Fibroblast of the aortic adventitia (primary cell): ENCODE measurements at places on chromosomes 1 and 21.

DNA sequence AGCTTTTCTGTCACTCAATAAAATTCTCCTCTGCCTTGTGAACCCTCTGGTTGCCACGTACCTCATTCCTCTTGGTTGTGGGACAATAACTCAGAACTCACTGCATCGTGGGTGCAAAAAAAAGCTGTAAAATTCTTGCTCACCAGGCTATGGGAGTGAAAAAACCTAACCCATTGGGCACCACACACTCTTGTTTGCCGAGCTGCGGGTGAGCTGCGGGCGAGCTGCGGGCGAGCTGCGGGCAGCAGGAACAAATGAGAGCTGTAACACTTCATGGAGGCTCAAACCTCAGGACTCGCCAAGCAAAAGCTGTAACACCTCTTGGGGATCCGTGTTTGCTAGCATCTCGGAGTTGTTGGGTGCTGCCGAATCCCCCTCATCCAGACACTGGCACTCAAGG, 641.3 kb upstream of the CHRM3 start:
- no peak for DNase-seq

GRCh38 chr1:19010995-19011844, 54.7 kb upstream of the IFFO2 start:
- peak; percentile 95 for DNase-seq

GRCh38 chr1:35454616-35455015, 102.6 kb downstream of the KIAA0319L start:
- peak; percentile 88 for DNase-seq

GRCh38 chr1:116770625-116771024, 16.4 kb downstream of the CD2 start:
- DNase-seq = no peak

DNA sequence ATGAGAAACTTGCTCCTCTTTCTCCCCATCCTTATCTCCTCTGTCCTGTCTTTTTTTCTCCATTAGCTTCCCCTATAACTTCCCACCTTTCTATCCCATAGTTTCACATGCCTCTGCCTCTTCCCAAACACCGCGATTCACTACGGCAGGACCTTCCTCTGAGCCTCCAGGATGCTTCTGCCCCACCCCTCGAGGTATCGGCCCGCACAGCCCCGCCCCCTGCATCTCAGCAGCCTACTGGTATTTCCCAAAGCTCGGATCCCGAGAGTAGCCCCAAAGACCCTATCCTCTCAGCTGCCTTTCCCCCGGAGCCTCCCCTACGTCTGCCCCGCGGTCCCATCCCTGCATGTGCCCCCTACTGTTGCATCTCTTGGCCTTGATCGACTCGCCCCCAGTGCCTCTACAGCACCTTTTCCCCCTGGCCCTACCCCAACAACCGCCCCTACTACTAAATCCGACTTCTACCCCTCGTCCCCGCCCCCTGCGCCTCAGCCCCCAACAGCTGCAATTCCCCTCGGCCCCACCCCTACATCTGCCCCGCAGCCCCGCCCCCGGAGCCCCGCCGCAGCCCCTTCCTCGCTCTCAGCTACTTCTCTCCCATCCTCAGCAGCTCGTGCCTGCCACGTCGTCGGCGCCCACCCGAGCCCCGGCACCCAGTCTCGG, 512 bp downstream of the PIAS3 start:
- peak; percentile 34 for DNase-seq

GRCh38 chr1:218874313-218874712, 299.4 kb upstream of the LYPLAL1 start:
- DNase-seq = peak; percentile 91

GRCh38 chr1:228148196-228148861, 1.4 kb upstream of the GJC2 start:
- DNase-seq = peak; percentile 43

DNA sequence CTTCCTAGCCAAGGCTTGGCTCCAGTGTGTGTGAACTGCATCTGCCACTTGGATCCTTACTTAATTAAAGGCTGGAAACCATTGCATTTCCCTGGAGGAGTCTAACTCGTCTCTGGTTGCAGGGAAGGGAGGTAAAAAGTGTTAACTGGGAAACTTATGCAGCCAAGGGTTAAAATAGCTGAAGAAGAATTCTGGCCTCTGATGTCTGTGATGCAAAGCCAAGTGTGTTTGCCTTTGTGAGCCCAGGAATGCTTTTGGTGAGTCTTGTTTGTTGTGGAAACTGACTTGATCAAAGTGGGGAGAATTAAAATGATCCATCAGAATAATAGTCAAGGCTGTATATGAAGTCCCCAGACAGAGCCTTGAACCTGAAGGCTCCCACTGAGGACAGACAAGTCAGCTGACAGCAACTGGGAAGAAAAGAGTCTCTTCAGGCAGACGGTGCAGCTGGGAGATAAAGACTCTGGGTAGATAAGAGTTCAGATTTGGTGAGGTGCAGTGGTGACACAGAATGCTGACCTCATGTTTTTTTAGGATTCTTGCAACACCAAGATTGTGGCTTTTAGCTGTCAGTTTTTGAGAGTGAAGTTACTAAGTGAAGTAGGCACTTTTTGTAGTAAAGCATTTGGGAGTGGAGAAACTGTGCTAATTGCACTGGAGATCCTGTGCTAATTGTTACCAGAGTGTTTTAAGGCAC, 59.5 kb upstream of the WLS start:
- DNase-seq = peak; percentile 61

DNA sequence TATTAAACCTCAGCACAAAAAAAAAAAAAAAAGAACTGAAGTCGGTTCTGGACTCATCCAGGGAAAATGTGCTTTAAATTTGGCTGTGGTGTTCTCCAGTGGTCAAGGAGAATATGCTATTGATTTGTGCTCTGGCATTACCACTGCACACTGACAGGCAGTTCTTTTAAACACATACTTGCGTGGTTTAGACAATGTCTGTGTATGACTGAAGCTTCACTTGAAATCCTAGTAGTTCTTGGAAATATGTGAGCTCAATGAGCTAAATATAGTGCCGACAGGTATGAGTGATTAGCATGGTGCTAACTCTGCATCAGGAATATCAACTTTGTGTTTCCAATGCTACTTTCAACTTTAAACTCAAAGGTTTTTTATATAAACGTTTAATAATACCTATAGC, 415.6 kb downstream of the SMYD3 start:
- DNase-seq = no peak
